ENCODE measurements at places on chromosomes 5 and 9. TPM values are rescaled to one million over a fixed set of nuclear protein-coding genes. Genes with fewer than 3 reads are reported as not detected.

DNA sequence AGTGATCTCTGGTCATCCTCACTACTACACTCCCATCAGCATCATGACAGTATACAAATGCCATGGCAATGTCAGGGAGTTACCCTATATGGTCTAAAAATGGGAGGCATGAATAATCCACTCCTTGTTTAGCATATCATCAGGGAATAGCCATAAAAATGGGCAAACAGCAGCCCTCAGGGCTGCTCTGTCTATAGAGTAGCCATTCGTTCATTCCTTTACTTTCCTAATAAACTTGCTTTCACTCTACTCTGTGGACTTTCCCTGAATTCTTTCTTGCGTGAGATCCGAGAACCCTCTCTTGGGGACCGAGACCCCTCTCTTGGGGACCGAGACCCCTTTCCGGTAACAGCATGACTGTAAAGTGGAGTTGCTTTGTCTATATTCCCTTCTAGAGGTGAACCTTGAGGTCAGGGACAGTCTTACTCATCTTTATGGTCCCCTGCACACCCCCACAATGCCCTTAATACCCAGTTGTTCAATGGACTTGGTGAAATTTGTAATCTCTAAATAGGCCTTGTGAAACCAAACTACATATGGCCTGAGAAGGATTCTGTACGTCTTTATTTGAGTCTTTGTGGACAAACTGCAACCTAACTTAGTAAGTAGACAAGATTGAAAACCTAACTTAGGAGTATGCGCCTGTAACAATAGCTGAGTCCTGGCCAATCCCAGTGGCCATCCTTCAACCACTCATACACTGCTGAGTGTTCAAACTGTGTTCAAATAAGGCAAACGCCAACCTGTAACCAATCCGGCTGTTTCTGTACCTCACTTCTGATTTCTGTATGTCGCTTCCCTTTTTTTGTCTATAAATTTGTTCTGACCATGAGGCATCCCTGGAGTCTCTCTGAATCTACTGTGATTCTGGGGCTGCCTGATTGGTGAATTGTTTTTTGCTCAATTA, 32.3 kb upstream of the UBTD2 start:
- DNase-seq, result no peak

Gene MAP1B
- total RNA-seq, result 44.1 TPM

Gene FGF18
- total RNA-seq, result 5.5 TPM

DNA sequence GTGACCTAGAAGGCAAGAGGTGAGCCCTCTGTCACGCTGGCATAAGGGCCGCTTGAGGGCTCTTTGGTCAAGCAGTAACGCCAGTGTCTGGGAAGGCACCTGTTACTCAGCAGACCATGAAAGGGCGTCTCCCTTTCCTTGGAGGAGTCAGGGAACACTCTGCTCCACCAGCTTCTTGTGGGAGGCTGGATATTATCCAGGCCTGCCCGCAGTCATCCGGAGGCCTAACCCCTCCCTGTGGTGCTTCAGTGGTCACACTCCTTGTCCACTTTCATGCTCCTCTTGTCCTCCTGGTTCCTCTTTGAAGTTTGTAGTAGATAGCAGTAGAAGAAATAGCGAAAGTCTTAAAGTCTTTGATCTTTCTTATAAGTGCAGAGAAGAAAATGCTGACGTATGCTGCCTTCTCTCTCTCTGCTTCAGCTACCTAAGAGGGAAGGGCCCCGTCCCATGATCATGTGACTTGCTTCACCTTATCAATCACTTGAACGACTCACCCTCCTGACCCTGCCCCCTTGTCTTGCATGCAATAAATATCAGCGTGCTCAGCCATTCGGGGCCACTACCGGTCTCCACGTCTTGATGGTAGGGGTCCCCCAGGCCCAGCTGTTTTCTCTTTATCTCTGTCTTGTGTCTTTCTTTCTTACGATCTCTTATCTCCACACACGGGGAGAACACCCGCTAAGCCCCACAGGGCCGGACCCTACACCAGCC, 16.7 kb upstream of the SCGB3A1 start:
- no peak for DNase-seq

GRCh38 chr9:80885894-80886293, 803.5 kb downstream of the TLE1 start:
- DNase-seq, result no peak

Gene PCDHB2
- 3.1 TPM for total RNA-seq
